ENCODE measurements at places on chromosomes 1 and 21.

DNA sequence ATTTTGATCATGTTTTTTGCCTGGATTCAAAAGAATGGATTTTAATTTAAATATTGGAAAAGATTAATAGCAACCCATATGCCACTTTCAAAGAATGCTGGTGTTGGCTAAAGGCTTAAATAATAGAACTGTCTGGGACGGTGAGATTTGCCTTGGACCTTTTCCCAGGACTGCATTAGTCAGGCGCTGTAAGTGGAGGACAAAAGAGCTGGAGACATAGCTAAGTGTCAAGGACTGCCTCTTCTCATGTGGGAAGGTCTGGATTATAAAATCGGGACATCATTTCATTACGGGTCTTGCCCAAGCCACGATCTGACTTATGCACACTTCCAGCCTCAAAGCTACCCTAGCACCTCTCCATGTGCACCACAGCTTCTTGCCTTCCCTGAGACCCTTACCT lies 458.5 kb upstream of the DEPDC1 start:
- DNase-seq: no peak

- no peak for DNase-seq
These were observed 1.1 kb downstream of the IGSF3 start for GRCh38 chr1:116666187-116667077.

DNA sequence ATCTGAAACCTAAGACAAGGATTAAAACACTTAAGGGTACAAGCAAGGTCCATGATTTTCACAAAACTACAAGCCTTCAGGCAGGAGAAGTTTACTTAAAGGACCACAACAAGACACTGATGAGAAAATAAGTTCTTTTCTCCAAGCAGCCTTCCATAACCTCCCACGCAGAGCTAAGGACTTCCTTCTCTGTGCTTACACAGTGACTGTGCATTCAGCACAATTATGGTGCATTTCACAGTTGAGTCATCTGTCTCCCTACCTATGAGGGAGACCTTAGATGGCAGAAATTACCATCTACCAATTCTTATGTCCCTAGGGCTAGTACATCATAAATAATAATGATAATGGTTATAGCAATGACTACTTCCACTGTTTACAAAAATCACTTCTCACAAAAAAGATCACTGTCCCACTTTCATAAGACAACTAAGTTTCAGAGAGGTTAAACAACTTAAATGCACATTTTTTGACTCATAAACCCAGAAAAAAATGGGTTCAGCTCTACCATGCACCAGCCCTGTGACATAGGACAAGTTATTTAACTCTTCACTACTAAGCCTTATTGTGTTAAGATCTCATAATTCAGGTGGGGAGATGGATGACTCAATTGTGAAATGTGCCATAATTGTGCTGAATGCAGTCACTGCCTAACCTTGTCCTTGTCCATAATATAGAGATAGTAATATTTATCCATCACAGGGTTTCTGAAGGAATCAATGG lies 45.3 kb downstream of the TARBP1 start:
- DNase-seq: no peak

DNA sequence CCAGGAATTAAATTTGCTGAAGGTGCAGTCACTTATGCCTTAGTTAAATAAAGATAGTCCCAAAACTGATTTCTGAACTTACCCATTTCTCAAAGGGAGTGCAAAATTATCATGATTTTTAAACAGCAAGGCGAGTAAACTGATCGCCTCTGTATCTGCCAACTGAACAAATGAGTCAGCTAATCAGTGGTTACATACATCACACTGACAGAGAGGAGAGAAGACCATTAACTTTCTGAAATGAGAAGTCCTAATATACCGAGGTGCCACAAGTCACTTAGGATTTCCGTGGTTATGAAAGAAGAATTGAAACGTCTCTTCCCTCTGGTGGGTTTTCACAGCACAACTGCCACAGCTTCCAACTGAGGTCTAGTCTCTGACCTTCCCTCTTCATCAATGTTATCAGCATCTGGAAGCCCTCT lies 400.7 kb downstream of the SMYD3 start:
- DNase-seq: no peak

DNA sequence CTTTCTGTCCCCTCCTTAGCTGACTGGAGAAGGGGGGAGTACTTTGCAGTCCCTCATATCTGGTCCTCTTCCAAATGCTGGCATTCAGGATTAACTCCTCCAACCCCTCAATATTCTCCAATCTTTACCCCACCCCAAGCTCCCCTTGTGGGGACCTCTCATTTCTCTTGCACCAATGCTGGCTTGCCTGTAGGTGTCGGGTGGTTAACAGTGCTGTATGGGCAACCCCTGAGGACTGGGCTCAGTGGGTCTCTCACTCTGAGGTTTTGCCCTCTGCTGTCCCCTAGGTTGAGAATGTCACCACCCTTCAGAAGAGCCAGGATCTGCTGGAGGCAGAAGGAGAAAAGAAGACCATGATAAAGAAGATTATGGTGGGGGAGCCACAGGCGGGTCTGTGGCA lies 27.0 kb downstream of the MROH7 start:
- no peak for DNase-seq

GRCh38 chr1:29310616-29311180 lies 74.4 kb downstream of the PTPRU start:
- no peak for DNase-seq

DNA sequence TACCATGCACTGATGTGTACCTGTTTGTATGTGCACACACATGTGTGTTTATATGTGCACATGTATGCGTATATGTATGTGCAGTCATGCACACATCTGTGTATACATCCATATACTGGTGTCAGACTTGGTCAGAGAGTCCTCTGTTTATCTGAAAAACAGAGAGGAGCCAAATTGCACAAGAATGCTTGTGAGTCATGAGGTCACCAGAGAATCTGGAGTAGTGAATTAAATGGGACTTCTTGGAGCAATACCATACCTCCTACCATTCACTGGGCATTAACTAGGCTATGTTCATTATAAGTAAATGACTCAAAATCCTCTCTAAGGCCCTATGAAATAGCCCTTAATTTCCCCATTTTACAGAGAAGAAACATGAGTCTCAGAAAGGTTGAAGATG lies 272.1 kb upstream of the C1orf87 start:
- DNase-seq: no peak

GRCh38 chr1:228047183-228047466 lies 35.4 kb upstream of the ARF1 start:
- no peak for DNase-seq

DNA sequence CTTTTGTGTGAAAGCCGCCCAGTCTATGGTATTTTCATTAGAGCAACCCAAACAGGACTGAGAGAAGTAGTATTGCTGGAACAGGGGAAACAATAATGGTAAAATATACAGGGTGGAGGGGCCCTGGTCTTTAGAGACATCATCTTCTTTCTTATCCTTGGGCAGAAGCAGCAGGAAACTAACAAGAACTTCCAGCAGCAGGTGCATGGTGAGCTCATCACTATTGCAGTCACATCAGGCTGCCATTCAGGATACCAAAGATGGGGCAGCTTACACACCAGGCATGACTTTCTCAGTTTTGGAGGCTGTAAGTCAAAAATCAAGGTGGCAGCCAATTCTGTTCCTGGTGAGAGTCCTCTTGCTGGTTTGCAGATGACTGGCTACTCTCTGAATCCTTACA lies 478.3 kb upstream of the RUNX1 start:
- DNase-seq: no peak

All from activated naive CD4-positive, alpha-beta T cell (primary cell).